ENCODE measurements at places on chromosomes 12 and 14.
A peak's percentile ranks its signal among the peaks of the same experiment; 100 is the strongest.

GRCh38 chr14:99604766-99605298 lies 825 bp upstream of the CCDC85C start:
- no peak for DNase-seq

DNA sequence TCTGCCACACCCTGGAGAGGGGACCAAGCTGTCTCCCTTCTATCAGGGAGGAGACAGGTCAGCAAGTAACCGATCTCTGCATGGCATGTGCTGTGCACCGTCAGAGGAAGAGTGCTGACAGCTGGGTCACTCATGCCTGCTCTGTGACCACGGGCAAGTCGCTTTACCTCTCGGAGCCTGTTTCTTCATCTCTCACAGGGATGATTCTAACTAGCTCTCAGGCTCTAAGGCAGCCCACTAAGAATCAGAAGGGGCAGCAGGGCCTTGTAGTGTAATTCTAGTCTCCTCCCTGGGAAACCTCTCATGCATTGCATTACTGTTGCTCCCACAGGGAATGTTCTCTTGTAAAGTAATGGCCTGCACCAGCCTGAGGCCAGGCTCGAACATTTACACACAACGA lies 11.9 kb downstream of the CD9 start:
- DNase-seq, result no peak

GRCh38 chr12:119931402-119931801 lies 54.3 kb upstream of the CIT start:
- DNase-seq, result no peak

- DNase-seq, result no peak
Measured at GRCh38 chr12:127599436-127599835, 667.5 kb upstream of the TMEM132C start.

GRCh38 chr14:100045642-100046344 lies 19.4 kb upstream of the EVL start:
- no peak for DNase-seq

GRCh38 chr12:1696800-1697199 lies 5.9 kb downstream of the ADIPOR2 start:
- DNase-seq, result no peak

GRCh38 chr12:19030603-19031002 lies 98.9 kb upstream of the PLEKHA5 start:
- no peak for DNase-seq

- no peak for DNase-seq
Measured at GRCh38 chr14:101830271-101830670, 68.8 kb downstream of the PPP2R5C start.

GRCh38 chr12:87995581-87996178 lies 33.5 kb downstream of the C12orf50 start:
- DNase-seq, result peak; percentile 4

GRCh38 chr12:78829690-78830089 lies 34.9 kb upstream of the SYT1 start:
- no peak for DNase-seq
